ENCODE measurements at places on chromosomes 13 and 19.

DNA sequence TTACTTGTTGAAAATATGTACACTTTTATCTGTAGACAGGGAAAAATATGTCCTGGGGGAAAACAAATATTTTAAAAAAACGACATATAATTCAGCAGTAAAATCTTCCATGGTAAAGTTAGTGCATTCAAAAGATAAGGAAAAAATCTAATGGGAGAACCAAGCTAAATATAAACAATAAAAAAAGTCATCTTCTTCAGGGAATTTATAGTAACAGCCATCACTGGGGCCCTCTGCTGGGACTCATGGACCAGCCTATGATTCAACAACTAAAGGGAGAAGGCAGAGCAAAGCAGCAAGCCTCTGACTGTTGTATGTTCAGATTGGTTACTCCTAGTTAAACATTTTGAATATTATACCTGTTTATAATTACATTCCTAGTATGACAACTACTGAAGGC, 93.0 kb downstream of the ITGBL1 start:
- no peak for DNase-seq

- no peak for DNase-seq
These were observed 5.0 kb upstream of the C19orf33 start for GRCh38 chr19:38298821-38299680.

GRCh38 chr19:51695702-51696315, 2.7 kb downstream of the SPACA6 start:
- DNase-seq, result no peak

DNA sequence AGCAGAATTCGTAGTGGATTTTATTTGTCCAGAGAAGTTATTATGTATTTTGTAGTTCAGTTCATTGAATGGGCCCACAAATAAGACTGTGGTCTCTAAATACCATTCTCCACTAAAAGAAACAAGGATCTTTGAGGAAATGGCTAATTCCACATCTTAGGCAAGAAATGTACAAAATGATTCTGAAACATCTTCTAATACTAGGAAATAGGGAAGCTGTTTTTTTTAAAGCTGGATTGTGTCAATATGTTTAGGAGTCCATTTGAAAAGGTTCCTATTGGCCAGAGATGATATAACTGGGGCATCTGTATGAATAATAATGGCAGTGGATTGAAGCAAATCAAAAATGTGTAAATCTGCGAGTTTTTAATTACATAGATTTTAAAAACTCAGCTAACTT, 88.5 kb upstream of the SIAH3 start:
- no peak for DNase-seq

DNA sequence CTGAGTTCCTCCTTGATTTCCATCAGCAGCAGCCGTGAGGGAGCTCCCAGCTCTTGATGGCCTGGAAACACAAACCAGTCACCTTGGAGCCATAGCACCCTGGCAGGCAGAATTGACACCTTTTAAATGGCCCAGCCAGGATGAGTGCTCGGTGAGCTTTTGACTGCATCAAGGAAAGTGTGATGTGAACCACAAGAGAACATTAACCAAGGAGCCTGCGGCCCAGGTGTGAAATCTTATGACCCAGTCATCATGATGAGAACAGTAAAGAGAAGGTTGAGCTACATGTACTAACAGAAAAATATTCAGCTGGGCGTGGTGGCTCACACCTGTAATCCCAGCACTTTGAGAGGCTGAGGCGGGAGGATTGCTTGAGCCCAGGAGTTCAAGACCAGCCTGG, 22.8 kb downstream of the SUGP2 start:
- no peak for DNase-seq

- no peak for DNase-seq
These were observed 11.4 kb downstream of the PIAS4 start for GRCh38 chr19:4018775-4019504.

- no peak for DNase-seq
These were observed 452.6 kb downstream of the DIAPH3 start for GRCh38 chr13:59710996-59711701.

- DNase-seq, result no peak
These were observed 88.4 kb downstream of the RXFP2 start for GRCh38 chr13:31827707-31828106.

DNA sequence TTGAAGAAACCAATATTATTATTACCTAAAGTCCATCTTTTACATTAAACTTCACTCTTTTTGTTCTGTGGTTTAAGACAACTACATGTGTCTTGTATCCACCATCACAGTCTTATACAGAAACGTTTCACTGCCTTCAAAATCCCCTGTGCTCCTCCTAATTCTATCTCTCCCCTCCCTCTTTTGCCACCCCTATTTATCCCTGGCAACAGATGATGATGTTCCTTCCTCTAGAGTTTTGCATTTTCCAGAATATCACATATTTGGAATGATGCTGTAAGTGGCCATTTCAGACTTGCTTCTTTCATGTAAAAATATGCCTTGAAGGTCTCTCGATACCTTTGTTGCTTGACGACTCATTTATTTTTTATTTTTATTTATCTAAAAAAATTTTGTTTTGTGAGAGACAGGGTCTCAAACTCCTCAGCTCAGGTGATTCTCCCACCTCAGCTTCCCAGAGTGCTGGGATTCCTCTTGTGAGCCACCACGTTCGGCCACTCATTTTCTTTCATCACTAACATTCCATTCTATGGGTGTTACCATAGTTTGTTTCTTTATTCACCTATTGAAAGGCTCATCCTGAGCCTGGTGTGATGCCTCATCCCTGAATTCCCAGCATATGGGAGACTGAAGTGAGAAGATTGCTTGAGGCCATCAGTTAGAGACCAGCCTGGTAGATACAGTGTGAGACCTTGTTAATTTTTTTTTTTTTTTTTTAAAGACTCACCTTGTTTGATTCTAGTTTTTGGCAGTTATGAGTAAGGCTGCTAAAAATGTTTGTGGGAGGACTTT, 8.4 kb downstream of the ZNF763 start:
- DNase-seq, result no peak

DNA sequence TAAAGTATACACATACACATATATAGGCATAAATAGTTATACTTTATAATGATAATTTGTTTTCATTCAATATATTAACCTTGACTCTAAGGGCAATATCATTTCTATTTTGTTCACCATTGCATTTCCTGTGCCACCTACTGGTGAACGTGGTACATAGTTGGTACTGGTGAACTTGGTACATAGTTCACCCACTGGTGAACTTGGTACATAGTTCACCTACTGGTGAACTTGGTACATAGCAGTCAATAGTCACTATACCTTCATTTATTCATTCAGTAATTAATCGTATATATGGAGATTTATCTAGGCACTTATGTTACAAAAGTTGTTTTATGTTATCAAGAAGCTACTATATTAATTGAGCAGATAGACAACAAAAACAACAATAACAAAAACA, 172.6 kb upstream of the ATXN8OS start:
- no peak for DNase-seq

- no peak for DNase-seq
These were observed 10.8 kb upstream of the TDRD3 start for GRCh38 chr13:60386250-60386649.

GRCh38 chr19:2468596-2468995, 7.3 kb upstream of the GADD45B start:
- DNase-seq, result no peak

DNA sequence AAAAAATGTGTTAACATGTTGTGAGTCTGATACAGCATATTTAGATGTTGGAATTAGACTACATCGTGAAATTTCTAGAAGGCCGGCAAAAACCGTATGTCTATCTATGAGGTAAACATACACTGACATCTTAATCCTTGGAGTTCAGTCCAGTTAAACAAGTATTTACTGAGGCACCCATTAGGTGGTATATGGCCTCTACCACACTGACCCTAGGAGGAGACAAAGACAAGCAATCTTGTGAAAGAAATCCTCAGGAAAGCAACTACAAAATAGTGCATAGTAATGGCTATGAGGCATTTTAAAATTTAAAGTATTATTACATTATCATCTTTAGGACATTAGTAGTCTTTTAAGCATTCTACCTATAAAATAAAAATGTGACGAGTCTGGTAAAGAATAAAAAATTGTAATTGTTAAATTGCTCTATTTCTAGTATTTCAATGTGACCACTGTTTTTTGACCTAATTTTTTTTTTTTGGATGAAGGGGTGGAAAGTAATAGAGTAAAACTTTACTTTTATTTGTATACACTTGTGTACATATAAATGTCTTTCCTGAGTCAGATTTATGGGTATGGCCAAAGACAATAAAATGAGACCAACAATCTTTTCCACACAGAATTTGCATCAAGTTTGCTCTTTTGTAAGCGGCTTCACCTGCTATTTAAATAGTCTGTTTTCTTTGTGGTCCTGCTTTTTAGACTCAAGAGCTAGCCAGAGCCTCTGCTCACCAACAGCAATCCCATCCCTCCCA, 50.5 kb downstream of the KATNAL1 start:
- DNase-seq, result no peak

DNA sequence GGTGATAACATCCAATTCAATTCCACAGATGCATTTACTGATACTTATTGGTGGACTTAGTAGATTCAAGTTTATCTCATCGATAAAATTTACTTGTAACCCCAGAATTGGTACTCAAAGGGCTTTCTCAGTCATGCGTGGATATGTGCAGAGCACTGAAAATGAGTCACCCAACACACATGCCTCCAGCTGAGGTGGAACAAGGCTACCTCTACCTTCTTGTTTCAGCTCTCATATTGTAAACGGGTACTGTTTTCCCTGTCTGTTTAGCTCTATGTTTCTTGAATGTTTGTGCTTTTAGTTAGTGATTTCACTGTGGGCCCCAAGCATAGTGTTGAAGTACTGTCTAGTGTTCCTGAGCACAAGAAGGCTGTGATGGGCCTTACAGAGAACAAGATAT, 1.5 kb downstream of the LRRC63 start:
- DNase-seq, result no peak

DNA sequence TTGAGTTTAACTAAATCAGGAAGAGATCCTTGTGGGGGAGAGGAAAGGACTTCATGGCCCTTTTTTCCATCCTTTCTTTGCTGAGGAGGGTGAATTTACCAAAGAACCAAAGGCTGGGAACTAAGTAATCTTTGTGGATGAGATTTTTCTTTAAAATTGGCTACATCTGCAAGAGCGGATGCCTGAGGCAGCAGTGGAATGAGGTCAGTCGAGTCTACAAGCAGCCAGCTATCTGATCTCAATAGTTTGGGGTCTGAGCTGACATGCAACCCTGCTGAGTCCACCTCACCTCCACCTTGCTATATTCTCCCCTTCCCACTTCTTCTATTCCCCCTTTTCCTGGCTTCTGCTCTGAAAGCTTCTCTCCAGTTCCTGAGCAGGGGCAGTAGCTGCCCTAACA, 3.6 kb upstream of the DNAJC15 start:
- DNase-seq, result no peak

- DNase-seq, result no peak
These were observed 59.4 kb downstream of the ZDHHC20 start for GRCh38 chr13:21399741-21400140.

GRCh38 chr19:19459707-19460251, 54.3 kb downstream of the GATAD2A start:
- DNase-seq, result no peak

- no peak for DNase-seq
These were observed 392.8 kb downstream of the SLITRK6 start for GRCh38 chr13:85406269-85406975.

GRCh38 chr19:2012941-2013682, 2.4 kb downstream of the BTBD2 start:
- DNase-seq, result no peak

DNA sequence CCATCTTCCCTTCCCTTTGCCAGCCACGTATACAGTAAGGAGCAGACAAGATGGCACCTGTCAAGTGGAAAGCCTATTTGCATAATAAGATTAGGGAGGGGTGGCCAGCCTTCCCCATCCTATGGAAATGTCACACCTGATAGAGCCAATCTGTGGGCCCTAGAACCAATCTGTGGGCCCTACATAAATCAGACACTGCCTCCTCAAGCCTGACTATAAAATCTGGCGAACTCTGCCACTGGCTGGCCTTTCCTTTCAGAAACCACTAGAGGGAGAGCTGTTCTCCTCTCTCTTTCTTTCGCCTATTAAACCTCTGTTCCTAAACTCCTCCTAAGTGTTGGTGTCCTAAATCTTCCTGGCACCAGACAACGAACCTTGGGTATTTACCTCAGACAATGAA, 231.5 kb upstream of the KLHL1 start:
- no peak for DNase-seq

GRCh38 chr19:38685666-38686529, 38.4 kb downstream of the ACTN4 start:
- DNase-seq, result peak; percentile 44

- no peak for DNase-seq
These were observed 361.5 kb upstream of the HTR2A start for GRCh38 chr13:47258384-47258783.

DNA sequence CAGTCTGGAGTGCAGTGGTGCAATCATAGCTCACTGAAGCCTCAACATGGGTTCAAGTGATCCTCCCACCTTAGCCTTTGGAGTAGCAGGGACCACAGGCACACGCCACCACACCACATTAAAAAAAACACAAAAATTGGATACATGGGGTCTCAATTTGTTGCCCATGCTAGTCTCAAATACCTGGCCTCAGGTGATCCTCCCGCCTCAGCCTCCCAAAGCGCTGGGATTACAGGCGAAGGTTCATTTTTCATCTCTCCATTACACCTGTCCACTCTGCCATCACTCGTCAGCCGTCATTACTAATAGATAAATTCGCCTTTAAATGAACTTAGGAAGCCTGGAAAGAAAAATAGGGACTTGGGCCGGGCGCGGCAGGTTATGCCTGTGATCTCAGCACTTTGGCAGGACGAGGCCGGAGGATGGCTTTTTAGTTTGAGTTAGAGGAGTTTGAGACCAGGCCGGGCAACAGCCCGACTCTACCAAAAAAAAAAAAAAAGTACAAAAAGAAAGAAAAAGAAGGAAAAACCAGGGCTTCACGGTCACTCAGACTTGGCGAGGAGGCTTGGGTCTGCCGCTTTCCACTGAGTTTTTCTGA, 685 bp upstream of the SUPT5H start:
- no peak for DNase-seq

- no peak for DNase-seq
These were observed 79.7 kb downstream of the TSHZ3 start for GRCh38 chr19:31269425-31270127.
